Prostate gland (tissue), 2 donors: ENCODE measurements at places on chromosomes 4 and X.

GRCh38 chr4:29581457-29581856 lies 1138.7 kb upstream of the PCDH7 start:
- no peak for DNase-seq

DNA sequence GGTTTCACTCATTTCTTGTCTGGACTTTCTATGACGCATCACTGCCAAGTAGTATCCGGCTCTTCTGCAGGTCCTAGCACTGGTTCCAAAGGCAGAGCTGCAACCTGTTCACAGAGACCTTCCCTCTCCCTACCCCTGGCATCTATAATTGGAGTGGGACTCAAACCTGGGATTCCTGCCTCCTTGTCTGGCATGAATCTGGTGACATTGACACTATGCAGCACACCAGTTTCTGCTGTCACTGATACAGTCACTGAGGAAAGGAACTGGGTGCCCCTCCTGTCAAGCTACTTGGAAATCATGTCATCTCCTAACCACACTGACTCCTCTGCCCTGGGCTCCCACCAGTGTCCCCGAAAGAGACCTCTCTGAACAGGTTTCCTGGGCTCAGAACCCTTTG lies 33.1 kb upstream of the EFNB1 start:
- no peak for DNase-seq

DNA sequence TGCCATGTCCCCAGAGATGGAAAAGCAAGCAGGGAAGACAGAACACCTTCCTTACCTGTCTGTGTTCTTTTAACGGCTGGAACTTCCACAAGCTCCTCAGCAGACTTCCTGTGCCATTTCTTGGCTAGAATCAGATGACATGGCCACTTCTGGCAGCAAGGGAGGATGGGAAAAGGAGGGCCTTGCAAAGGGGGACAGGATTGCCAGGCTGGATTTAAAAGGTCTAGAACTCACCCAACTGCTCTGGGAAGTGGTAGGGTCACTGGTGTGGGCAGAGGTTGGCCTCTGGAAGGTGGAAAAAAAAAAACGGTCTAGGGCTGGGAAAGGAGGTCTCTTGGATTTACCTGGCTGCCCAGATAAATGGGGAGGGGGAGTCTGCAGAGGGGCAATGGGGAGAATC lies 1.6 kb upstream of the USP11 start:
- DNase-seq: no peak

DNA sequence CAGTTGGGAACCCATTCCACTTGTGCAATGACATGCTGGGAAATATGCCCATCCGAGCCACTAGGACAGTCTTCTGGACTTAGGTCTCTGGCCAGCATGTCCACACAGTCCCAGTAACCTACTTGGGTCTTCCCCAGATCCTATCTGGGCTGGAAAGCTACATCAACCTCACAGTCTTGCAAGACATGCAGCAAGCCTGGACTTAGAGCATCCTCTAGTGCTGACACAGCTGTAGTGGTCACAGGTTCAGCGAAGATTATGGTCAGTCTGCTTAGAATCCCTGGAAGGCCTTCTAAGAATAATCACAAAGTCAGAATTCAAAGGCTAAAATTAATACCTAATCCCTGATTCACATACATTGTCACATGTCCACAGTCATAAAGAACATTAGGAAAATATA lies 842.7 kb downstream of the STPG2 start:
- no peak for DNase-seq

GRCh38 chr4:155208258-155209054 lies at the start of gene NPY2R:
Gene NPY2R (plus strand): TSS chr4:155208636. CDS start chr4:155213940, 5,304 bp downstream.
- no peak for DNase-seq

GRCh38 chr4:2076908-2077536 lies 17.9 kb downstream of the NAT8L start:
- DNase-seq: no peak

DNA sequence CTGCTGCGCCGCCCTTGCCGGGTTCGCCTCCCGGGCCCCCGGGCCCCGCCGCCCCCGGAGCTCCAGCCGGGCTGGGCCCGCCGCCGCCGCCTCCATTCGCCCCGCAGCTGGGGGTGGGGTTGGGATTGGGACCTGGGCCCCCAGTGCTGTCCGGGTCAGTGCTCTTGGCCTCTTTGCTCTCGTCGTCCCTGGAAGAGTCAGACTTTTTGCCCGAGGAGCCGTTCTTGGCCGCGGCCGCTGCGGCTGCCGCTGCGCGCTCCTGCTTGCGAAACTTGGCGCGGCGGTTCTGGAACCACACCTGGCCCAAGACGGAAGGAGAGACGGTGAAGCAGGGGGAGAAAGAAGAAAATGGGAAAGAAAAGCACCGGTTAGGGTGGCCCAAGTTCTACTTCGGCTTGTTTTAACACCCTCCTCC lies 2.5 kb downstream of the PHOX2B start:
- DNase-seq: no peak

GRCh38 chrX:23332888-23333821 lies 1.5 kb upstream of the PTCHD1 start:
- no peak for DNase-seq
